ENCODE measurements at places on chromosomes 12 and 14.

- DNase-seq, result no peak
These were observed 8.1 kb downstream of the LGR5 start for GRCh38 chr12:71447691-71448132.

DNA sequence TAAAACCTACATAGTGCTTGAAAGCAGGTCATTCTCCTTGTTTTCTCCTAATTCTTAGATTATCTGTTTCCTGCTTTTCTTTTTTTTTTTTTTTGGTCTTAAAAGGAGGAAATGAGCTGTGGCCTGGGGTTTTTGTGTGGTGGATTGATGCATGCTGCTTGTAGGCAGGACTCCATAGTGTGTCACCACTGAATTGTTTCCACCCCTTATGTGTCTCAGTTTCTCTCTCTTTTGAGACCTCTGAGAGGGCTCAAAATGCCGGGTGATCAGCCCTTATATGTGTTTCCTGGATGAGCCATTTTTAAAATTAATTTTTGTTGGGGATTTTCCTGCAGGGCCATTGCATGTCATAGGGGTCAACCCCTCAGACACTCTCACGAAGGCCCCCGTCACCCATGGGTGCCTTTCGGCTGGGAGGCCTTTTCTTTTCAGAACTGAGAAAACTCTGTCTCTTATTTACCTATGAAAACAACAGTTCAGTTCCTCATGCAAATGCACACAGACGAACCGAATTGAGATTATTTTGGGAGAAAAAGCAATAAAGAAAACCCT, 32.0 kb upstream of the LRRK2 start:
- no peak for DNase-seq

- DNase-seq, result no peak
These were observed 124.7 kb downstream of the PAPOLA start for GRCh38 chr14:96626916-96627315.

DNA sequence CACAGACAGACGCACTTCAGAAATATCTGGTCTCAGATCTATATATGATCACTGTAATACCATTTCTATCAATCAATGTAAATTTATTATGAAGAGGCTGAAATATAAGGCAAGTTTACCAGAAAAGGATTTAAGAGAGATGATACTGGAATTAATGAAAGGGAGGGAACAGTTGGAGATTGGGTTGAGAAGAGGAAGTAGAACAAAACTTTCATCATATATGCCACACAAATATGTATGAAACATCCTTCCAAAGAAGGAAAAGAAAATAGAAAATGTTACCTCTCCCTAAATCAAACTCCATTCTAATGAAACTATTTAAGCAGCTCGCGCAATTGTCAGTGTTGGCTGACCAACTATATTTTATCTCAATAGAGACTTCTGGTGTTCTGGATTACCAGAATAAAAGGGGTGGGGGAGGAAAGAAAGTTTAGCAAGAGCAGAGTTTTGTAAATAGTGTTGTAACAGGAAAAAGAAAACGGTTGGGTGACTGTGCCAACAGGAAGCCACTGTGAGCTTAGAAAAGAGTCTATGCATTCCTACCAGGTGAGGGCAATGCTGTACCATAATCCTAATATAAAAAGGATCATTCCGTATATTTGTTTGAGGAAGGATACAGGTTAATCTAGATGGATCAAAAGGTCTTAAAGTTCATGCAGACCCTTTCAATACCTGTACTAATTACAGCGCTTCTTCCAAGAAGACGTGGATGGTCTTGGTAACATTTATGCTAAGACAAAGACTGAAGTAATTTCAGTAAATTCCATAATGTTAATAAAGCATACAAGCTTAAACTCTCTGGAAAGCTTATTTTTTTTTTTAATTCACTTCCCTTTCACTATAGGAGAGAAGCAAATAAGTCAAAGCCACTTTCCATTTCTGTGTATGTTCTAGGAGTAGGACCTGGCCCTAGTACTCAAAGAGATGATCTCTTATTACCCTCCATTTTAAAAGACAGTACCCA, 14.5 kb upstream of the LLPH start:
- no peak for DNase-seq

DNA sequence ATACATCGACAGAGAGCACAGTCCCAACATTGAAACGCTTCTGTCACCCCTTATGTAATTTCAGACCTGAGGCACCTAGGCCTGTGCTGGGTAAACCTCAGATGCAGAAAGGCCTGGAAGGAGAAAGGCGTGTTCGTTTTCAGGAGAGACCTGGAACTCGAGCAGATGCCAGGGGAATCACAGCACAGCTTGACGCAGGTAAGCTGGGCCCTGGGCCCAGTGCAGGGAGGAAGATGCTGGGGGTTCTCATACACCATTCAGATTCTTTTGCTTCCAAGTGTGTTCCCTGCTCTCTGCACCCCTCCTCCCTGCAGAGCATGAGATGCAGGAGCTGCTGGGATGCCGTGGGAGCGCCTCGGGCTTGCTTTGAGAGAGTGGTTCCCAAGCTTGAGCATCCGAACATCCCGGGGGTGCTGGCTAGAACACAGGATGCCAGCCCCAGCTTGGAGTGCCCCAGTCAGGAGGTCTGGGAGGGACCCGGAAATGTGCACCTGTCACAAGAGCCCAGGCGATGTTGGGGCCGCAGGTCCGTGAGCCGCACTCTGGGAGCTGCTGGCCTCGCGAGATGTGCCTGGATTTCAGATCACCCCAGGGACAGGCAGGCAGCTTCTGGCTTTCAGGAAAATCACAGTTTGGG, 35.9 kb downstream of the FZD10 start:
- no peak for DNase-seq
